ENCODE measurements at places on chromosomes 1 and 21. TPM values are rescaled to one million over a fixed set of nuclear protein-coding genes. Genes with fewer than 3 reads are reported as not detected.

Gene OR2G3
- polyA plus RNA-seq = not detected

Gene ACTL8
- polyA plus RNA-seq = not detected

Gene CRNN
- 0.05 TPM for polyA plus RNA-seq

Gene RGS8
- not detected for polyA plus RNA-seq

Gene NPPA
- polyA plus RNA-seq = not detected

Gene SLAMF9
- 0.57 TPM for polyA plus RNA-seq

Gene TBX19
- 1.2 TPM for polyA plus RNA-seq

Gene IPO9
- 32.5 TPM for polyA plus RNA-seq

Gene ILDR2
- polyA plus RNA-seq = not detected

Gene PGLYRP3
- 1.9 TPM for polyA plus RNA-seq

Gene OR2T35
- not detected for polyA plus RNA-seq

Gene AHCTF1
- 16.5 TPM for polyA plus RNA-seq

DNA sequence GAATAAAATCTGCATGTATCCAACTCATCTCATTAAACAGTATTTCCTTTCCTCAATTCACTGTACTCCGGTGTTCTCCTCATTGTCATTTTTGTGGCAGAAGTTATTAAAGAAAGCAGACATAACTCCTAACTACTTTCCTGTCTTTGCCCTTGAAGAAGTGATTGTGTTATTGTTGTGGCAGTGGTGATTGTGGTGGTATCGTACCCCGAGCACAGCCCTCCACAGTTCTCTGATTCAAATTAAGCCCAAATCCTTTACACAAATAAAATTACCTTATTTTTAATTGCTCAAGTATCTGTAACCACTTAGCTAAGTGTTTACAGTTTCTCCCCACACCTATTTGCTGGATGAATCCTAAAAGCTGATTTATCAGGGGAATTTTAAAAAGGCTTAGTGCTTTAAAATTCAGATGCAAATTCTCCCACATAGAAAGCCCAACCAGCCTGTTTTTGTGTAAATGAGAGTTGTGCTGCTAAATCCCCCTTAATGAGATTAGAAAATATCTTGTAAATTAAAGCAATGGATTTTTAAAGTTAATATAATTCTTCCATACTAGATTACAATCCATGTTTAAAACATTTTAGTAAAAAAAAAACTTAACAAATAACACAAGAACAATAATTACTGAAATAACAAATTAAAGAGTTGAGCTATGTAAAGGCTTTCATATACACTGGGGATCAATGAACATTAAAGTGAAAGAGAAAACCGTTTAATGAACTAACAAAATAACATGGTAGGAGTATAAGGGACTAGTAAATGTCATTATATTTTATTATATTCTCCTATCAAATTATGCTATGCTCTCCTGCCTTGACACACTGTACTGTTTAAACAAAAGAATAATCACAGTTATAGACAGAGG lies 259.0 kb downstream of the NEGR1 start:
- no peaks in the 10 kb centered on the region for H3K36me3 ChIP-seq
- H3K4me1 ChIP-seq = no peaks in the 10 kb centered on the region
- no peak overlapping the region for H3K27ac ChIP-seq
- no peak overlapping the region for H3K4me3 ChIP-seq
- DNase-seq = no peak

DNA sequence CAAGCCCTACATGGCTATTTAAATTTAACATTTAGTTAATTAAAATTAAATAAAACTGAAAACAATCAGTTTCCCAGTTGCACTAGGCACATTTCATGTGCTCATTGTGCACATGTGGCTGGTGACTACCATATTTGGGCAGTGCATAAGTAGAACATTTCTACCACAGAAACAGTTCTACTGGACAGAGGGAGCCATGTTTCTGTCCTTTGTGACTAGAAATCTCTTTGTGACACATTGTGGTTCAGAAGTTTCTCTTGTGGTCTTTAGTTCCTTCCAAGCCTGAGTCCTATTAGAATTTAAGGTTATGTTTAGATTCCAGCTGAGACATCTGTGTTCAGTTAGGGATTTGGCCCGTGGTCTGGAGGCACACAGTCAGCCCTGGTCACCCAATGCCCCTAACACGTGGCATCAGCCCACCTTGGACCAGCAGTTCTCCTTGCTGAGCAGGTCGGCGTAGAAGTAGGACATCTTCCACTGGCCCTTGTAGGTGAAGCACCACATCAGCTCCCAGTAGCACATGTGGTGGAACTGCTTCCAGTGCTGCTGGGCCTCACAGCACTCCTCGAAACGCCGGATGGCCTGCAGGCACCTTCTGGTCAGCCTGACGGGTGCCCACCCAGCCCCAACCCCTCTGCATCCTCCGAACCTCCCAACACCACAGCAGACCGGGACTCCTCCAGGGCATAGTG lies 29.1 kb downstream of the TTC39A start:
- H3K36me3 ChIP-seq = no peaks in the 10 kb centered on the region
- peaks cover 3% of the 10 kb centered on the region for H3K4me1 ChIP-seq
- H3K27ac ChIP-seq = no peak overlapping the region
- DNase-seq = no peak
- H3K4me3 ChIP-seq = no peak overlapping the region

DNA sequence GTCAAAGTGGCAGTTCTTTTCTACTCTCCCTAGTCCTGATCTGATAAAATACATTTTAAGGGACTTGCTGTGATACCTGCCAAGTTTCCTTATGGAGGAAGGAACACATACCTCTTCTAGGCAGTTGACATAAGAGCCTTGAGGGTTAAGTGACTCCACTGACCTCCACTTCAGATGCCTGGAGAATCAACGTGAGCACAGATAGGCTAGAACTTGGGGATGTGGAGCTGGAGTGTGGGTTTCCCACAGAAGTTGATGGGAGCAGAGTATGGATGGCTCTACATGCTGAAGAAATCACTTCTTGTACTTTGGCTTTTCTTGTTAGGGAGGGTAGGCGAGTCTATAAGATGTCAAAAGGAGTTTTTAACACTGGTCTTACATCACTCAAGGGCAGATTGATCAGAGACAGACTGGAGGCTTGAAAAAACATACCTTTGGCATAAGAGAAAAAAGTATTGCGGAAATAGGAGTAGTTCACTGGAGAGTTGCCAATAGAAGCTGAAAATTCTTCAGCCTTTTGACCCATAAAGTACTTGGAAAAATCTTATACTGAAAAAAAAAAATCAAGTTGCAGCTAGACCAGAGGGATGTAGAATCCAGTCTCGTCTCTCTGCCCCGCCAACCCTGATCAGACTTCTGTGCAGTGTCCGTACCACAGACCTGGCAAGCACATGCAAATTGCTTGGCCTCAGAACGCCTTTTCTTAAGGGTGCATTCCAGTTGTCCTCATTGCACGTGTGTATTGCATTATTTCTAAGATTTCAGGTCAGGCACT lies 5.5 kb downstream of the RHOU start:
- no peak for DNase-seq
- H3K4me3 ChIP-seq = no peak overlapping the region
- peaks cover 37% of the 10 kb centered on the region for H3K27me3 ChIP-seq
- no peak overlapping the region for H3K27ac ChIP-seq
- peaks cover 3% of the 10 kb centered on the region for H3K4me1 ChIP-seq

GRCh38 chr1:32981003-32981901 lies 16.6 kb upstream of the RNF19B start:
- peaks cover 19% of the 10 kb centered on the region for H3K4me1 ChIP-seq
- H3K27me3 ChIP-seq = no peaks in the 10 kb centered on the region
- peak overlapping the region; percentile 96 for H3K27ac ChIP-seq
- no peaks in the 10 kb centered on the region for H3K36me3 ChIP-seq
- H3K4me3 ChIP-seq = peak overlapping the region; percentile 26

GRCh38 chr1:151443846-151444782 lies 15.2 kb downstream of the POGZ start:
- H3K36me3 ChIP-seq = peaks cover 19% of the 10 kb centered on the region
- H3K27ac ChIP-seq = no peak overlapping the region
- peaks cover 16% of the 10 kb centered on the region for H3K4me1 ChIP-seq
- no peaks in the 10 kb centered on the region for H3K27me3 ChIP-seq
- peak; percentile 63 for DNase-seq

- H3K4me1 ChIP-seq = peaks cover 12% of the 10 kb centered on the region
- DNase-seq = peak; percentile 53
- H3K4me3 ChIP-seq = no peak overlapping the region
- H3K27me3 ChIP-seq = no peaks in the 10 kb centered on the region
- H3K27ac ChIP-seq = no peak overlapping the region
Measured at GRCh38 chr1:231512147-231512698, 16.2 kb upstream of the TSNAX start.

- no peak overlapping the region for H3K4me3 ChIP-seq
- no peak overlapping the region for H3K27ac ChIP-seq
- H3K27me3 ChIP-seq = no peaks in the 10 kb centered on the region
Measured at GRCh38 chr1:231882790-231883189, 256.2 kb downstream of the DISC1 start.

- peaks cover 43% of the 10 kb centered on the region for H3K4me1 ChIP-seq
- DNase-seq = peak; percentile 53
- H3K27me3 ChIP-seq = no peaks in the 10 kb centered on the region
- H3K4me3 ChIP-seq = no peak overlapping the region
Measured at GRCh38 chr1:183029591-183030000, 6.4 kb downstream of the LAMC1 start.

- H3K27me3 ChIP-seq = no peaks in the 10 kb centered on the region
- no peaks in the 10 kb centered on the region for H3K36me3 ChIP-seq
- H3K4me3 ChIP-seq = no peak overlapping the region
- no peak overlapping the region for H3K27ac ChIP-seq
Measured at GRCh38 chr1:42735056-42735455, 5.0 kb downstream of the CLDN19 start.

GRCh38 chr1:113975211-113975895 lies 3.9 kb upstream of the OLFML3 start:
- H3K4me1 ChIP-seq = peaks cover 9% of the 10 kb centered on the region
- no peak overlapping the region for H3K27ac ChIP-seq
- H3K27me3 ChIP-seq = no peaks in the 10 kb centered on the region
- DNase-seq = no peak
- H3K4me3 ChIP-seq = no peak overlapping the region

- no peak overlapping the region for H3K27ac ChIP-seq
- peaks cover 2% of the 10 kb centered on the region for H3K4me1 ChIP-seq
- no peaks in the 10 kb centered on the region for H3K36me3 ChIP-seq
- H3K27me3 ChIP-seq = no peaks in the 10 kb centered on the region
- DNase-seq = no peak
Measured at GRCh38 chr21:38434913-38435533, 63.3 kb downstream of the ERG start.

- no peaks in the 10 kb centered on the region for H3K4me1 ChIP-seq
- no peaks in the 10 kb centered on the region for H3K36me3 ChIP-seq
- no peak overlapping the region for H3K4me3 ChIP-seq
- no peaks in the 10 kb centered on the region for H3K27me3 ChIP-seq
- no peak overlapping the region for H3K27ac ChIP-seq
Measured at GRCh38 chr1:33698361-33699035, 165.4 kb upstream of the HMGB4 start.

GRCh38 chr1:17795836-17796645 lies 40.9 kb downstream of the ACTL8 start:
- H3K4me1 ChIP-seq = no peaks in the 10 kb centered on the region
- H3K27me3 ChIP-seq = peaks cover 5% of the 10 kb centered on the region
- H3K27ac ChIP-seq = no peak overlapping the region

GRCh38 chr21:26758083-26758880 lies 86.9 kb downstream of the ADAMTS1 start:
- no peaks in the 10 kb centered on the region for H3K36me3 ChIP-seq
- no peak overlapping the region for H3K4me3 ChIP-seq
- H3K27me3 ChIP-seq = no peaks in the 10 kb centered on the region
- H3K4me1 ChIP-seq = no peaks in the 10 kb centered on the region
- DNase-seq = no peak
- no peak overlapping the region for H3K27ac ChIP-seq

- H3K4me3 ChIP-seq = no peak overlapping the region
- no peaks in the 10 kb centered on the region for H3K36me3 ChIP-seq
- no peaks in the 10 kb centered on the region for H3K27me3 ChIP-seq
- peaks cover 13% of the 10 kb centered on the region for H3K4me1 ChIP-seq
Measured at GRCh38 chr1:62335656-62336055, 16.4 kb upstream of the KANK4 start.

GRCh38 chr21:38661889-38662568 lies 143.7 kb upstream of the ETS2 start:
- H3K4me3 ChIP-seq = no peak overlapping the region
- H3K36me3 ChIP-seq = no peaks in the 10 kb centered on the region

- H3K27me3 ChIP-seq = peaks cover 100% of the 10 kb centered on the region
- no peak for DNase-seq
- H3K4me1 ChIP-seq = no peaks in the 10 kb centered on the region
- H3K4me3 ChIP-seq = no peak overlapping the region
- H3K36me3 ChIP-seq = no peaks in the 10 kb centered on the region
Measured at GRCh38 chr1:50419192-50419906, 3.9 kb downstream of the DMRTA2 start.

DNA sequence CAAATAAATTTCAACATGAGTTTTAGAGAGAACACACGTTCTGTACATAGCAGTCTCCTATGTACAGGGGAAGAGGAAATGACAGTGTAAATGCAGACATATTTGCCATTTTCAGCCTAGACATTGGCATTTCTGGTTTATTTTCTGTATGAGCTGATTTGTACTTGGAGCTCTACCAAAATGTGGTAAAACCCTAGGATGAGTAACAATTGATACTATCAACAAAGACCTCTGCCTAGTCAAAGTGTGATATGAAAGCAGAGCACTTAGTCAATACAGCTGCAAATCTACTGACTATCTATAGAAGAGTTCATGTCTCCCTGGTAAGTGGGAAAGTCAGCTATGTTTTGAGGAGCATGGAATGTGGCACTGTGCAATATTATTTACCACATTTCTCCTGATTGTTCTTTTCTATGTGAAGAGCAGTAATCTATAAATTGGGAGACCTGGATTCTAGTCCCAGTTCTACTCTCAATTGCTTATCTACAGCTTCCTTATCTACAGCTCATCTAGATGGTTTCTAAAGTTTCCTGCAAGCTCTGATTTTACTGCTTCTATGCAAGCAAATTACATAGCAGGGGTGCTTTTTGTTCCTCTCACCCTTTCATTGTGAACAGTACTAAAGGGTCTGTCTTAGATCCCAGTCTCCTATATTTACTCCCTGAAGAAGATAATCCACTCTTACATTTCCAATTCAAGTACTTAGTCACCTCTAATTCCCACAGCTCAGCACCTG lies 334.2 kb downstream of the NTNG1 start:
- H3K27me3 ChIP-seq = no peaks in the 10 kb centered on the region
- no peak overlapping the region for H3K27ac ChIP-seq
- H3K36me3 ChIP-seq = no peaks in the 10 kb centered on the region

DNA sequence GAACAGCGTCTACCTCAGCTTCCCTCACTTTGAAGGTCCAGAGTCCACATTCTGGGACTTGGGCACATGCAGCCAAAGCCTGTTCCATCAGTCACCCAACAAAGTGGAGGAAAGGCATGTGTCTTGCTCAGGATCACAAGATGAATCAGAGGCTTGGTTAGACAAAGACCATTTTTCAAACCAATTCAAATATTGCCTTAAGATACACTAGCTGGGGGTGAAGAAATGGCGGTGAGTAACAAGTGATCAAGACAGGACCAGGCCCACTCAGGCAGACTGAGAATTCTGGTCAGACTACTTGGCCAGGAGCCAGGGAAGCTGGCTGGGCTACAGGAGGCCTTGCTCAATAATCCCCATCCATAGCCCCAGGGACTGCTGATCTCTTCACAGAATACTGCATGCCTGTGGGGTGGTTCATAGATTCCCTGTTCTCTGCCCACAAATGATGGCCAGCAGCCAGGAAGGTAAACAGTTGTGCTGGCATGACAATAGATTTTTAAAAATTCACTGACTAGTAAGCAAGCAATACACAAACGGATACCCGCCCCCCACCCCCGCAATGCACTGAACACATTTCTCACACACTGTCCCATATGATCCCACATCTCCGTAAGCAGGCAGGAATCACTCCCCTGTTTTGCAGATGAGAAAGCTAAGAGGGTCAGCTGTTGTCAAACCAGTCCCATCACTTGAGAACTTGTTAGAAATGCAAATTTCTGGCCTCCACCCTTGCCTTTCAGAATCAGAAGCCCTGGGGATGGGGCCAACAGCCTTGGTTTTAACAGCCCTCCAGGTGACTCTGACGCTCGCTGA lies 27.2 kb downstream of the ERI3 start:
- peak overlapping the region; percentile 93 for H3K27ac ChIP-seq
- H3K4me1 ChIP-seq = peaks cover 42% of the 10 kb centered on the region
- peaks cover 5% of the 10 kb centered on the region for H3K36me3 ChIP-seq
- peak; percentile 100 for DNase-seq
- H3K27me3 ChIP-seq = no peaks in the 10 kb centered on the region

Data from keratinocyte (primary cell).